ENCODE measurements at places on chromosomes 12 and 14.
A peak's percentile ranks its signal among the peaks of the same experiment; 100 is the strongest.

- no peak for DNase-seq
Measured at GRCh38 chr12:95582230-95583058, 31.2 kb upstream of the USP44 start.

- DNase-seq, result peak; percentile 73
Measured at GRCh38 chr12:124771462-124772288, 92.0 kb downstream of the SCARB1 start.

- DNase-seq, result no peak
Measured at GRCh38 chr14:70283156-70283555, 76.3 kb downstream of the COX16 start.

GRCh38 chr14:51261151-51261550, 21.1 kb downstream of the TMX1 start:
- DNase-seq, result no peak

- no peak for DNase-seq
Measured at GRCh38 chr12:28140404-28140803, 49.9 kb upstream of the CCDC91 start.

- no peak for DNase-seq
Measured at GRCh38 chr12:27580561-27581330, 56.7 kb downstream of the PPFIBP1 start.

- no peak for DNase-seq
Measured at GRCh38 chr12:110754101-110754793, 11.6 kb upstream of the PPP1CC start.

GRCh38 chr14:38127356-38127755, 80.3 kb upstream of the SSTR1 start:
- DNase-seq, result no peak

DNA sequence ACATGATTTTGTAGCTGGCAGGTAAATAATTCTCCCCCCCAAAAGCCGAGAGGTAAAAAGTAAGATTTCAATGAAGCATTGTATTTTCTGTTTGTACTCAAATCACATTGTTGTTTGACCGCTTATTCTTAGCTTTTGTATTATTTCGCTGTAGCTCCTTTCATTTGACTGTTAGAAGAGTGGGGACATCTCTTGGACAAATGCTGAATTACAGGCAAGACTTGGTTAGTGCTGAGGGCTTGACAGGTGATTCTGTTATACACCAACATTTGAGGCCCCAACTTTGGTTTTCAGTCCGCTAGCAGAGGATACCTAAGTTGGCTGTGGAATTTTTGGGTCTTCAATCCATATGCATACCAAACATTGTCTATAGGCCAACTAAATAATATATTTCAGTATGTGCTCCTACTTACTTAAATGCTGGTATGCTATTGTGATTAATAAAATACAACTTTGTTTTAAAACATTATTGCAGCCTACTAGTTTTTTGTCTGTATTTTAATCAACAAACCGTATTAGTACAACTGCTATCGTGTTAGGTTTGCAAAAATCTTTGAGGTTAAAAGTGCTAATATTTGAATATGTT, 102.2 kb downstream of the ERC1 start:
- peak; percentile 19 for DNase-seq

DNA sequence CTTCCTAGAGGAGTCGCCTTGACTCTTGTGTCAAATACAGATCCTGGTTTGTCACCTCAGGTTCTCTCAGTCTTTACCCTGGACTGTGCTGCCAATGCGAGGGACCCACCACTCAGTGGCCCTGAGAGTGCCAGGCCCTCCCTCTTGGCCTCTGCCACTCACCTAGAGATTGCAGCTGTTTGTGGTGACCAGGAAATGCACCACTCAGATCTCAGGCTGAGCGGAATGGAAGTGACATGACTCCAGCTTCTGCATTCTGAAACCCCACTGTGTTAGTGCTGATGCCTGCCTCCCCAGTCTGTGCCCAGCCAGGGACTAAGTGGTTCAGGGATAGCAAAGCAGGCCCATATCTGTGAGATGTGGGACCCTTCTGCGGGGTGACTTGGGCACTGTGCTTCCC, 27.8 kb upstream of the NEDD1 start:
- DNase-seq, result no peak

DNA sequence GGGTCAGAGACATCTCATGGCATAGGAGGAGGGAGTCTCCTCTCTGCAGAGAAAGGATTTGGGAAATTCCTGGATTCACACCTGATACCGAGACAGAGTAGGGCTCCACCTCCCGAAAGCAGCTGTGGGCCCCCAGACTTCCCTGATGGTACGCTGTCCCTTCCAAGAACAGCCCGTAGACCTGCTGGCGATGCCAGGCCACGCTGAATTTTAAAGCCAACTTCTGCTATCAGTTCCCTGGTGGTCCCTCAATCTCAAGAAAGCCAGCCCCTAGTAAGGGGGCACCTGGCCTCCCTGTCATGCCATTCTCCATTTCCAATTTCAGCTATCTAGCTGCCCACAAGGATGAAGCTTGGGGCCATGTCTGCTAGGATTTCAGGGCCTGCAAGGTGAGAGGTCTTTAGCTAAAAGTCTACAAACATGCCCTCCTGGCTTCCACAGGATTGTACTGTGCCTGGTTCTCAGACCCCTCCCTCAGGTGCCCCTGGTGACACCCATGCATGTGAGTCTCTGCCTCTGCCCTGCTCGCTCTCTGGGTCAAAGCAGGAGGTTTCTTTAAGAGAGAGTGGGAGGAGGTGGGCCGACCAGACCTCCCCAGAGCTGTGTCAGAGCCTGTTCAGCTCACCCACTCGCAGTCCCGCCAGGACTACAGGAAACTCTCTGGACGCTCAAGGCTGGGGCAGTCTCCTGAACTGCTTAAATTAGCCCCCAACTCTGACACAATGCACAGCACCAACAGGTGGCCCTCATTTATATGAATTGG, 30.5 kb downstream of the ANO2 start:
- DNase-seq, result no peak

DNA sequence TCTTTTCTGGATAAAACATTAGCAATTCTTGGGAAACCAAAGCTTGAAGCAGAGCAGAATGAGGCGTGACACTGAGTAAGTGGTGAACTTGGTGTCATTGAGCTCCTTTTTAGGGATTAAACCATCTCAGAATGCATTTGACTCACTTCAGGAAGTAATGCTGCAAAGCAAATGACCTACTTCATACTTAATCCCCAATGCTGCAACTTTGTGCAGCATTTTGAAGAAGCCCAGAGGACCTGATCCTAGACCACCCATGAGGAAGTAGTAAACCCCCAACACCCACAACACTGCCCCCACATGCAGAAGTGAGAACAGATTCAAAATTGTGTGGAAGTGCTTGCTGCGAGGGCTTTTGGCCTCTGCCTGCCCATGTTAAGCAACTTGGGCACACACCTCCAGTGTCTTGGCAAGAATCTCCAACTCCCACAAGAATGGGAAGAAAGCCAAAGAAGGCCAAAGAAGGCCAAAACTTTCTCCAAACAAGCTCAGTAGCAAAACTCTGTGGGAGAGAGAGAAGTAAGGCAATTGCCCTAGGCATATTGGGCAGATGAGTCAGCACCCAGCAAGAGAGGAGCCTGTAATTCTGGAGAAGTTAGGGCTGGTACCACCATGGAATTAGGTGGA, 69.2 kb upstream of the ETV6 start:
- DNase-seq, result no peak

- DNase-seq, result no peak
Measured at GRCh38 chr12:25781232-25781631, 177.2 kb upstream of the RASSF8 start.

GRCh38 chr12:114868995-114869834, 185.2 kb upstream of the TBX3 start:
- no peak for DNase-seq

DNA sequence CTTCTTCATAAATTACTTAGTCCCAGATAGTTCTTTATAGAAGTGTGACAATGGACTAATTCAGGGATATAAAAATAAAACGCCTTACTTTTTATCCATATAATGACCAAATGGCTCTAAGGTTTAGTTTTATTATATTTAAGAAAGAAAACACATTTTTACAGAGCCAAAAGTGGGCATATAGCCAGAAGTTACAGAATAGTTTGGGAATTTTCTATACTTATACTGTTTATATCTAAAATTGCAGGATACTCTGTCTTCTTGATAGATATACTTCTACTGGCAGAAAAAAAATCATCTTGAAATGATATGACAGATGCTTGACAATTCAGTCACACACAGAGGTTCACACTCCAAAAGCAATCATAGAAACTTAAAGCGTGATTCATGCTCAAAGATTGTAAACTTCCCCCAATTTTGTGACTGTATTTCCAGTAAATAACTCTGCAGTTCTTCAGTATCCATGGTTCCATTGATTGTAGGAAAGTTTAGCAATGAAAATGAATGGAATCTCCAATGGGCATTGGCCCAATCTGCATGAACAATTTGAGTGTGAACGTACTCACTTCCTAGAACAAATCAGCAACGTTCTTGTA, 307.8 kb downstream of the NOVA1 start:
- DNase-seq, result no peak

- DNase-seq, result peak; percentile 47
Measured at GRCh38 chr12:69900720-69901131, 75.7 kb downstream of the MYRFL start.

- no peak for DNase-seq
Measured at GRCh38 chr14:102875652-102876051, 46.8 kb upstream of the AMN start.

GRCh38 chr12:66269142-66269541, 33.2 kb upstream of the HELB start:
- DNase-seq, result no peak

DNA sequence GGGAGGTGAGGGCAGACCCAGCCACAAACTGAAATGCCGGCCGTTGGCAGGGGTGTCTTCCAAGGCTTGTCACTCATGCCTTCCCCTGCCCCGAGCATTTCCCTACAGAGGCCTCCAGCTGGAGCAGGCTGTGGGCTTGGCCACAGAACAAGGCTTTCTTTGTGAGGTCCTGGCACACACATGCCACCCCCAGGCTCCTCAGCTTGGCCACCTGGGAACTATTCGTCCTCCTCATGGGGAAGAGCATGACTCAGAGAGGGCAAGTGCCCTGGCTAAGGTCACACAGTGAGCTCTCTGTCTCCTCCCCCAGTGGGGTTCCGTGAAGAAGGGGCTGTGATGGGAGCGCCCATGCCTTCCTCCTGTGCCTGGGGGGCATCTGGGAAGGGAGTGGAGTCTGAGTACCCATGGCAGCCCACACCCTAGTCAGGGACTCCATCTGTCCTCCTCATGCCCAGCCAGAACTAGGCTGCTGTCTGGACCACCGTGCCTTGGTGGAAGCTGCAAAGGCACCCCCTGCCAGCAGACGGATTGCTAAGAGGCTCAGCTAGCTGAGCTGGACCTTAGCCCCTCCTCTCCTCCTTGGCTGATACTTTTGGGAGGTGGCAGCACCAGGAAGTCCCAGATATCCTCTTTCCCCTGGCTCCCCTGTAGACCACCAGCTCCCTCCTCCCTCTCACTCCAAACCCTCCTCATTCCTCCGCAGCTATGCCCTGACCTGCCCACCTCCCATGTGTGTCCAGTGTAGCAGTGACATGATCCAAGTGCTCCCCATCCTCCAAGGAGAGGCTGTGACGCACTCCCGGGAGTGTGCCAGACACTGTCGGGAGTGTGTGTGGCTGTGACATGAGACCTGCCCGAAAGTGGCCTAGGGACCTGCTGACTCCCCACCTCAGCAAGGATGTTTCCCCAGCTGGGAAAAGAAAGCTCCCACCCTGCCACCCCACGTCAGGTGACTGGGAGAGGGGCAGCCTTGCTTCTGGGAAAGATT, 21.4 kb downstream of the ABCB9 start:
- DNase-seq, result no peak

- no peak for DNase-seq
Measured at GRCh38 chr12:122276242-122276641, 9.9 kb upstream of the VPS33A start.

DNA sequence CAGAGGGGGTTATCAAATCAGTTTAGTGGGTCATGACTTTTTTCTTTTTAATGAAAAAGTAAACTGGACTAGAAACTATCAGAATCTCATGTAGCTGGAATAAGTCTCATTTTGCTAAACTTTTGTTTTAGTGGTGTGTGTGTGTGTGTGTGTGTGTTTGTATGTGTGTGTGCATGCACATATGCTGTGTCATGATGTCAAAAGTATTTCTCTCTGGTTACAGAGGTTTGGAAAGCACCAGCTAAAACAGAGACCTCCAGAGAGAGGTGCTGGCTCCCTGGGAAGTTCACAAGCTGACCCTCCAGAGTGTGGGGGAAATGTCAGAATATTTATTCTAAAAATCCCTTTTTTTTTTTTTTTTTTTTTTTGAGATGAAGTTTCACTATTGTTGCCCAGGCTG, 114.7 kb downstream of the LGMN start:
- DNase-seq, result no peak

- DNase-seq, result no peak
Measured at GRCh38 chr12:2959192-2959504, at the start of gene TEAD4. TSS of gene TEAD4 (plus strand) at chr12:2959397.

- DNase-seq, result no peak
Measured at GRCh38 chr12:104691721-104692556, 235.2 kb downstream of the CHST11 start.

DNA sequence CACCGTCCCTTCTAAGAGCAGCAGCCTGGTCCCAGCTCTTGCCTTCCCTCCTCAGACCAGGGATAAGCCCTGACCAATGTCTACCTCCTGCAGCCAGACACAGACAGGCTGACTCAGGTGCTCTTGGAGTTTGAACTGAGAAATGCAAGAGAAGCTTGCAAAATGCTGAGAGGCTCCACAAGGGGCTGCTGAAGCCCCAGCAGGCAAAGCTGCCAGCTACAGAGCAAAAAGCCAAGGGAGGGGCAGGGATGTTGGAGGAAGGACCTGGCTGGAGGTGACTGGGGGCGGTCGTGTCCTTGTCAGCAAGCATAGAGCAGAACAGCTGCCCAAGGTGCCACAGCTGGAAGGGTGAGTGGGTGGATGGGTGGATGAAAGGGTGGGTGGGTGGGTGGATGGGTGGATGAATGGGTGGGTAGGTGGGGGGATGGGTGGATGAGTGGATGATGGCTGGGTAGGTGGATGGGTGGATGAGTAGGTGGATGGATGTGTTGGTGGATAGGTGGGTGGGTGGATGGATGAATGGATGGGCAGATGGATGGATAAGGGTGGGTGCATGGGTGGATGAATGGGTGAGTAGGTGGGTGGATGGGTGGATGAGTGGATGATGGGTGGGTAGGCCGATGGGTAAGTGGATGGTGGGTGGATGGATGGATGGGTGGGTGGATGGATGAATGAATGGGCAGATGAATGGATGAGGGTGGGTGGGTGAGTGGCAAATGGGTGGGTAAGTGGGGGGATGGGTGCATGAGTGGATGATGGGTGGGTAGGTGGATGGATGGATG, 4.0 kb upstream of the INF2 start:
- DNase-seq, result no peak

DNA sequence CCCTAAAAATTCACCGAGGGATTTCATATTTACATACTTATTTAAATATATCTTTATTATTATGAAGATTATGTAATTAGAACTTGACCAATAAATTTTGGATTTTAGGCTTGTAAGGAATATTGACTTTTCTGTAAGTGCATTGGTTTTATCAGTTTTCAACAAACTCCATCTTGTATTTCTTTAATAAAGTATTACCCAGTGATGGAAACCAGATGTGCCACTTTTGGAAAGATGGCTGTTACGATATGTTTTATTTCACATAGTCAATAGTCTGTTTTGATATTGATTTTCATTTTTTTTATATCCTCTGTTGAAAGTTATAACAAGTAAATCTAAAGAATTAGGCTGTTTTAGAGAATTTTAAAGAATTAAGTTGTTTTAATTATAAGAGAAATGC, 1.8 kb downstream of the MON2 start:
- DNase-seq, result no peak

GRCh38 chr14:23727566-23728335, 91.6 kb downstream of the DHRS2 start:
- no peak for DNase-seq

All from effector CD4-positive, alpha-beta T cell (primary cell).